ENCODE measurements at places on chromosomes 7 and 10.

DNA sequence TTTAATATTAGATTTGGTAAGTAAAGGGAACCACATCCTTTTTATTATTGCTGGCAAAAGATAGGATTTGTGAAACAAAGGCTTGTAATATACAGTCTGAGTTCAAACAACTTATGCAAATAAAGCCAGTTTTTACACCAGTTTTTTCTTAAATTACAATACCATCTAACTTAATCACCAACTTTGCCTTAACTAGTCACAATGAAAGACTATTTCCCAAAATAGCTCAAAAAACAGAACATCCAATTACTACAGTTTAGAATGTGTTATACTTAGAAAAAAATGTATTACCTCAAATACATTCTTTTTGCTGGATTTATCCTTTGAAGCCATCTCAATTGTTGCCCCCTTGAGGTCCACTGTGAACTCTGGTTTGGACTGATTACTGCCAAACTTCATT lies 108.5 kb downstream of the ARHGAP12 start:
- DNase-seq: no peak

- no peak for DNase-seq
Measured at GRCh38 chr7:81624021-81624592, 145.7 kb downstream of the HGF start.

DNA sequence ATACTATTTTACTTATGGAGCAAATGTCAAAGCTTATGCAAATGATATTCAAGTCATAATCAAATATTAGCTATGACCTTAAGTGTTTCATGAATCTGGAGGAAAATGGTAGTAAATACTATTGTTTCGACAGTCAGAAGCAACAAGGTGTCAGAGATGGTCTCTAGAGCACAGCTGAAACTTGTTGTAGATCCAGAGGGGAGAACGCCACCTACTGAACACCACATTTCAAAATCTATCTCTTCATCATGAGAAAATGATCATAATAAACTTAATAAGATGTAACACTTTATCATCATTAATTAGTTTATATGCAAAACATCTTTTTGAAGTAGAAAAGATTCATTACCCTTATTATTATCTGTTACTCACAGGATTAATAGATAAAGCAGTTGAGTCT lies 418.7 kb downstream of the GATA3 start:
- no peak for DNase-seq

GRCh38 chr7:104642560-104642959 lies 314.2 kb downstream of the LHFPL3 start:
- no peak for DNase-seq

- no peak for DNase-seq
Measured at GRCh38 chr10:97737770-97738265, 890 bp downstream of the ZFYVE27 start.

DNA sequence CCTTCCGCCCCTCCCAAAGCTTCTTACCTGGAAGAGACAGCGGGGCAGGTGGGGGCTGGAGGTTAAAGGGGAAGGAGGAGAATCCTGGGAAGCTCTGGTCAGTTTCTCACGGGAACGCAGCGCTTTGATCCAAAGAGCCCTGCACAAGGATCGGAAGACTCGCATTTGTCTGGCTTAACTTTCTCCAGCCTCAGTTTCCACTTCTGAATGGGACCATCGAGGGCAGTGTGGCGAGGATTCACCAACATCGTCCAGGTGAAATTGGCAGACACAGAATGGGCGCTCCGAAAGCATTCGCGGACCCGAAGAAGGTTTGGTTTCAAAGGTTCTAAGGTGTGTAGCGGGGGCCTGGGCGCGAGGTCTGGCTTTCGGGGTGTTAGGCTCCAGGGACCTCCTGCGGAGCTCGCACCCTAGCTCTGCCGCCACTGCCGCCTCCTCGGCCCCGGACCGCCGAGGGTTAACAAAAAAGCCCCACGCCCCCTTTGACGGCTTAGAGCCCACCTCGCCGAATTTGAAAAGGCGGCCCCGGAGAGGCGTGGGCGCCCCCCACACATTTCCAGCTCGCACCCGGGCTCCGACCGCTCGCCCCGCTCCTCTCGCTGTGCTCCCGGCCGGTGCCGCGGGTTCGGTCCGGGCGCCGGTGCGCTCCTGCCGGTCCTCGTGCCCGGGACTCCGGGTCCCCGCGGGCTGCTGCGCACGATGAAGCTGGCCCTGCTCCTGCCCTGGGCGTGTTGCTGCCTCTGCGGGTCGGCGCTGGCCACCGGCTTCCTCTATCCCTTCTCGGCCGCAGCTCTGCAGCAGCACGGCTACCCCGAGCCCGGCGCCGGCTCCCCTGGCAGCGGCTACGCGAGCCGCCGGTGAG lies at the start of gene COL26A1:
TSS of gene COL26A1 (plus strand) at position 542 of the 862 bp plus-strand sequence. CDS start at position 700, 158 bp downstream.
- peak; percentile 13 for DNase-seq

- no peak for DNase-seq
Measured at GRCh38 chr7:122970740-122971725, 24.5 kb downstream of the TAS2R16 start.

All from NCI-H1105 (cell line).